ENCODE measurements at places on chromosomes 3 and 15.

- DNase-seq: no peak
Observed at GRCh38 chr3:127710155-127710941, 37.6 kb downstream of the ABTB1 start.

GRCh38 chr3:43769885-43770425 lies 79.2 kb downstream of the ABHD5 start:
- DNase-seq: no peak

DNA sequence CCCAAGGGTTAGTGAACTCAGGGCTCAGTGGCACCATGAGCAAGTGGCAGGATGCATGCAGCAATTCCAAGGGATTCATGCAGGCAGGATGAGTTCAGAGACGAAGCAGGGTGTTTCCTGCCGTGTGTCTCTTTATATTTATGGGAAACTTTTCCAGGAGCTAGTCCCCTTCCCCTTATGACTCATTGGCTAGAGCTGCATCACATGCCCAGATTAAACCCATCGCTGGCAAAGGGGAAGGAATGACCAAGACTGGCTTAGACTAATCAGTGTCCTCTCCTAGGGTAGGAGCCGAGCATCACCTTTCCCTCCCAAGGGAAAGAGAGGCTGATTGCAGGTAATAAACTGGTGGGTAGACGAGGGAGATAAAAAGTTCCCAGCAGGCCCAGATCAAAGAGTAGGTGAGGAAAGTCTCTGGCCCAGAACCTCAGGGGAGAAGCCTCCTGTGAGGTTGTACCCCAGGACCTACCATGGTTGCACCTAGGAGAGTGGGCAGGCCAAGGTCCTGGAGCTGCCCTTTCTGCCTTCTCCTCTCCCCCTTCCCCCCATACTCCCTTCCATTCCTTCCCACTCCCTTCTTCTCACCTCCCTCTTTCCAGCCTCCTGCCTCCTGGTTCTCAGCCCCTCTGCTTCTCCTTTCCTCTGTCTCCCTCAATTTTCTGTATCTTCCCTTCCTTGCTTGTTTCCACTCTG lies 67.8 kb upstream of the ITGA11 start:
- DNase-seq: no peak

DNA sequence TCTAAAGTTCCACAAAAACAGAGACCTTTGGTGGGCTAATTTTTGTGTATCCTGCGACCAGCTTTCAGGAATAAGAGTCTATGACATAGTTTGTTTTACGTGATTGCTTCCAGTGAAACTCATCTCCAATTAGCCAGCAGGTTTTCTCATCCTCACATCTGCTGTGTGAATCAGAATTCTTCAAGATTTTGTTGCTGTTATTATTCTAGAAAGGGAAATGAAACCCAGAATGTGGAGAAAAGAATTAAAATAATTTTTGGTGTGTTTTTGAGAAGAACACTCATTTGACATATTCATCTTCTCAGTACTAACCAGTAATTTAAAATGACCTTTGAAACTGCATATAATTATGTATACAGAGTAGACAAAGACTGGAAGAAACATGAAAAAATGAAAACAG lies 175.9 kb downstream of the USP13 start:
- no peak for DNase-seq

DNA sequence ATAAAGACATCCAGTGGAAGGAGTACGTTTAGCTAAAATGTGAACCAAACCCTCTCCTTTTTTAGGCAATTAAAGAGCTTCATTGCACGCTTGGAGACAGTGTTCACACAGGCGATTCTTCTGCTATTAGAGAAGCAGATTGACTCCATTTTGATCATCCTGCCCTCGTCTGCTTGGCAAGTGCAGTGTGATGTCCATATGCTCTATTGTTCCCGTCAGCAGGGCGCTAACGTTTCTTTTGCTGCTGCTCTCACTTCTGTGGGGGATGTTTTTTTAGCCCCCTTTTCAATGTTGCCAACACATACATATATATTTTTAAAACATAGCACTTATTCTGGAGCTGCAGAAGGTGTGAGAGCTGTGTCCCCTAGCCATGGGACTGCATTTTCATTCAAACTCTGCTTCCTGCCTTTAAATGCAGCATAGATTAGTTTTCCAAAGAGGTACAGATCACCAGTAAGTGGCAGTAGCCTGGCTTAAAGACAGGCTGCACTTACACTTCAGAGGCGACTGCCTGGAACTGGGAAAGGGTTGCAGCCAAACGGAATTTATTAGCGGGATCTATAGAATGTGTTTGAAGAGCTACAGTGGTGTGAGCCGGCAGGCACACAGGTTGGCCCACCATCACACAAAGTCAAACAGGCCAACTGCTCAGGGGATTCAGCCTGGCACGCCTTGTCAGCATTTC lies 292.6 kb upstream of the DPH6 start:
- DNase-seq: no peak

DNA sequence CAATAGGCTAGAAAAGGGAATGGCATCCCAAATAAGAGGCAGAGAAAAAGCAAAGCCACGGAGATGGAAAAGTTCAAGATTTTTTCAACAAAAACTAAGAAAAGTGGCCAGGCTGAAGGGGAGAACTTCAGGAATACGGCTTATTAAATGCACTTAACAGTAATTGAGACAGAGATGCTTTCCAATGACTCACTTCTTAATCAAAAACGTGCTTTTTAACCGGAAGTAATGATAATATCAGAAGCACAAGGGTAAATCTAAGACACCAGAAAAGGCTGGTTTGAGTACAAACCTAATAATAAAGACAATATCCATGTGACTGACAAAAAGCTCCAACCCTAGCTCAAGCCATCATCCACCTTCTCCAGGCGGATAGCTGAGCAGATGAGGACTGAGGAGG lies 24.8 kb upstream of the ACTC1 start:
- no peak for DNase-seq

GRCh38 chr3:193767353-193768069 lies 174.5 kb downstream of the OPA1 start:
- no peak for DNase-seq

DNA sequence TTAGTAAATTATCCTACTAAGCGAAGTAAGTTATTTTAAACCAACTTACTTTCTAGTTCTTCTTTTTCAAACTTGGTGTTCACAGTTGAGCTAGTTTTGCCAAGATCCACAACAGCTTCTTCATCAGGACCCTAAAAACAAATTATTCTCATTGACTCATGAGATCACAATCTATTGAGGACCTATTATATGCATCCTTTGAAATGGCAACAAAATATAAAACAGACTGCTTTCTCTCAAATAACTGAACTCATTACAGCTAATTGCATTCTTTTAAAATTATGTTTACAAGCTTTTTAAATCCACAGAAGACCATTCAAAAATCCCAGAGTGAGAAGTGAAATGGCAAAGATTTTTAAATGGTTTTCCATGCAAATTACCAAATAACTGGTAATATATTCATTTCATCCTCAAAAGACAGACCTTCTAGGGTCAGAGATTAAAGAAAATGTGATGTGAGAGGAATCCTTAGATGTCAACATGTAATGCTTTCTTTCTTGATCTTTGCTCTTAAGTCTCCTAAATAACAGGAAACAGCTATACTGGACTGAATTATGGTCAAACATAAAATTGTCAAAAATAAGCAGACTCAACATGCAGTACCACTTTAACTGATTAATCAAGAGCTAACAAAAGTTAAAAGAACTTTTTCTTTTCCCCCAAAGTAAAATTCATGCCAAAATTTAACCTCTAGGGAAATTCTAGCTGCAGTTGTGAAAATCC lies 31.7 kb downstream of the SLC4A7 start:
- DNase-seq: no peak

DNA sequence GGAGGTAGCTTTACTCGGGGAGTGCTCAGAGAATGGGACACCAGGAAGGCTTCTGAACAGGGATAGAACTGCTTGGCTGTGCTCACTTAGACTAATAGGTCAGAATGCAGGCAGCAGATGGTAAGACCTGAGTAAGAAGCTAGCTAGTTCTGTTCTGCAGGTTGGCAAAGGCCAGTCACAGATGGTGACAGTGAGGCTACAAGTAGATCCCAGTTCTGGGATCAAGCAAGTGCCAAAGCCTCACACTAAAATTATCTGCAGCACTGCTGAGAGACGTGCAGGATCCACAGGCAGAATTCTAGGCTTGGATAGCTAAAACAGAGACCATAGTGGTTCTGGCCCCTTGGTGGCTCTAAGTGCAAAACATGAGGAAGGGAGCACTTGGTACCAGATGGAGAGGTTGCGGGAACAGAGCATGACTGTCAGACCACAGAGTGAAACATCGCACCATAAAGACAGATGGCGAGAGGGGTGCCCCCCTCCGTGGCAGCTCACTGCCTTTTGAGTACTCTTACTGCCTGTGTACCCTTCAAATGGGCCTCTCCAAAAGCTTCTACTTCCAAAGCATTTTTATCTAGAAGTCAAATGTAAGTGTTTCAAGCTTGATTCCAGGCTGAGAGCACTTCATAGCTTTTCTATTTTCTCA lies 3.6 kb upstream of the GLCE start:
- DNase-seq: no peak

- DNase-seq: no peak
Observed at GRCh38 chr3:35383719-35384555, 255.4 kb upstream of the ARPP21 start.

DNA sequence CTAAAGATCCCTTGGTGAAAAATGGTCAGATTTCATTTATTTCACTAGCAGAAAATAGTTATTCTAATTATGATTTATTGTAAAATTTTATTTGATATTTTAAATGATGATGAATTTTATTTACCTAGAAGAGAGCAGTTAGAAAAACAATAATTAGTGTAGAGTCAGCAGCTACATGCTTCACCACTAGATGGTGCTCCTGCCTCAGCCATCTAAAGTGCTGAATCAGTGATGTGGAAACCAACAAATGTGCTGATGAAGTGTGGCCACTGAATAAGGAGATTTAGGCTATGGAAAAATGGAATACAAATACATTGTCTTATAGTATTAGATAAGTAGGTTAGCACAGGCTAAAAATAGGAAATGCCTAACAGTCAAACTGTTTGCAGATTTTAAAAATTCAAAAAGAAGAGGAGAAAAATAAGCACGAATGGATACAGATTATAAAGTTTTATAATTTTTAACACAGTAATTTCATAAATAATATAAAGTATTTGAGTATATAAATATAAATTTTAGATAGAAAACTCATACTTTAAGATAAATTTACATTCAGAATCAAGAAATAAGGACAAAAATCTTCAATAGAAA lies 109.8 kb downstream of the PPP2R3A start:
- DNase-seq: no peak

DNA sequence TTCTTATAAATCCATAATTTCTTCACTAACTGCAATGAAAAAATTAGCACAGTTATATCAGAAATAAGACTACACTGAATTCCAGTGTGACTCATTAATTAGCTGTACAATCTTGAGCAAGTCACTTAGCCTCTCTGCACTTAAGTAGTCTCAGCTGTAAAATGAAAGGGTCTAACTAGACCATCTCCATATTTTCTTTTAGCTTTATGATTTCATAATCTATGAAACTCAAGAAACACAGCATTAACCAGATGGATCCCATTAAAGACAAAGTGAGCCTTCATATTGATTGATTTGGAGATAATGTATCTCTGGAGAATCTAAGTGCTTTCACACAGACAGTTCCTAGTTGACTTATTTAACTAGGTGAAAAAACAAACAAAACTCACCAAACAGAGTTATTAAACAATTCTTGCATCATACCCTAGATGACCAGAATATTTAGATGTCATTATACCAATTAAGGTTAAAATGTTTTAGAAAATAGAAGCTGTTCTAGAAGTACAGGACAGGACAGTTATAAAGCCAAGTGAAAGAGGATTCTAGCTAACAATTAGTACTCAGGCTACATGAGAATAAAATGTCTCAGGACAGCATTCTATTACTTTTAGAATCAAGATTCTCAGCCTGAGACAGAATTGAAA lies 11.2 kb downstream of the CSNK1G1 start:
- DNase-seq: no peak

DNA sequence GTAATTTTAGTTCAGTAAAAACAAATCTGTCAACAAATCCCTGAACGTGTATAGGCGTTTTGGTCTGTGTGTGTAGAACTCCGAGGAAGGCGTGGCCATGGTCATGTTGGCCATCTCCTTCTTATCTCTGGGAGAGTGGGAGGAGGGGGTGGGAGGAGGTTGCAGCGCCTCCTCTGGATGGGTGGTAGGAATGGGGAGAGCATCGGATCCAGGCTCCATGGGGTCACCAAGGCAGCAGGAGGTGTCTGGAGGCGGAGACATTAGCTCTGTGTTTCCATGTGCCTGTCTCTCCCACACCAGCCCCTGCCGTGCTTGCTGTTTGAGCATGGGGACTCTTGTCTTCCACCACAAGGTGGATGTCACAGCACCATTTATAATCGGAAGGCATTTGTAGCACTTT lies 34.5 kb upstream of the TRPM1 start:
- no peak for DNase-seq

GRCh38 chr15:34625007-34625406 lies 41.6 kb upstream of the GOLGA8B start:
- no peak for DNase-seq

DNA sequence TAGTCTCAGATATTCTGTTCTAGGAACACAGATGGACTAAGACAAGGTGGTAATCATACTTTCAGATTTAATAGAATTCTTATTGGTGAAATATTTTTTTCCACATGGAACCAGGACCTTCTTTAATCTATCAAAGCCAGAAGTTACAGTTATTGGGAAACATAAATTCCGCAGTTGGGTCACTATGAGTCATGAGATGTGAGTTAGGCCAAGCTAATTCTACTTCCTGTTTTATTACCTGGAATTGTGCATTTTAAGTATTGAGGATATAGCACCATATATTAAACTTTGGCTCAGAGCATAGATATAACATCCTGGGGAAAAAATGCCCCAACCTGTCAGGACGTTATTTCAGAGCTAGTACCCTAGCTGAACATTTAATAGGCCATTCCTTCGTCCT lies 96.4 kb upstream of the P3H2 start:
- no peak for DNase-seq

DNA sequence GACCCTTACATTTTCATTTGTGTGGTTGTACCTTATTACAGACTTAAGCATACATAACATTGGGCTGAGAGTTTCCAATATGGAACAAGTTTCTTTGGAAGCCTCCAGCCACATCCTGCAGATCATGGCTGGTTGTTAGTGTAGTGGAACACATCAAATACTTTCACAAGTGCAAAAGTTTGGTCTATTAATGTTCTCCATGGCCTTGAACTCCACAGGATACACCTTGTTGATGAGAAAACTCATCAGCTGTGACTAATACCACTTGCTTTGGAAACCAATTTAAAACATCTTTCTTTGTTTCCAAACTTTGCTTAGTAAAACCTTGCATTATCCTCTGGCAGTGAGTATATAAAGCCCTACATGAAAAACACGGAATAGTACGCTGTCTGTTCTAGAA lies 46.1 kb downstream of the MYZAP start:
- DNase-seq: no peak

- peak; percentile 57 for DNase-seq
Observed at GRCh38 chr3:16060945-16061344, 113.5 kb upstream of the GALNT15 start.

DNA sequence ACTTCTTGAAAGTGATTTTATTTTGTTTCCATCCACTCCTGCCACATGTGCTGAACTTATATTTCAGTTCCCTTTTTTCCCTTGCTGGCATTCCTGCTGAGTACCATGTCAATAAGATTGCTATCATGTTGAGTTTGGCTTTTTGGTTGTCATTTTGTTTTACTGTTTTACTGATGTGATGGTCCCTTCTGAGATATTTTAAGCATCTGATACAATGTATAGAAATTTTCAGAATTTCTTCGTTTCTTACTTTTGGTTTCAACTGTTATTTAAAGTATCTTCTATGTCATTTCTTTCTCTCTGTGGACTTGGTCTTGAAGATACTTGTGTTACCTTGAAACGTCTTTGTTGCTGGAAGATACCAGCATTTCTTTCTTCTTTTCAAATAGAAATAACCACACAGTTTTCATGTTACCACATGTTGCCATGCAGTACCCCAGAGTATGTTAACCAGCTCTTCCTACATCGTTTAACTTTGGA lies 14.1 kb downstream of the SIDT1 start:
- no peak for DNase-seq
